ENCODE measurements at places on chromosomes 3 and 15.
A peak's percentile ranks its signal among the peaks of the same experiment; 100 is the strongest.

GRCh38 chr3:183386651-183387050 lies 41.8 kb downstream of the MCF2L2 start:
- DNase-seq: no peak
- no peak overlapping the region for H3K4me3 ChIP-seq
- no peaks in the 10 kb centered on the region for H3K4me1 ChIP-seq
- H3K36me3 ChIP-seq: no peaks in the 10 kb centered on the region
- H3K27me3 ChIP-seq: no peaks in the 10 kb centered on the region
- no peak overlapping the region for H3K27ac ChIP-seq

DNA sequence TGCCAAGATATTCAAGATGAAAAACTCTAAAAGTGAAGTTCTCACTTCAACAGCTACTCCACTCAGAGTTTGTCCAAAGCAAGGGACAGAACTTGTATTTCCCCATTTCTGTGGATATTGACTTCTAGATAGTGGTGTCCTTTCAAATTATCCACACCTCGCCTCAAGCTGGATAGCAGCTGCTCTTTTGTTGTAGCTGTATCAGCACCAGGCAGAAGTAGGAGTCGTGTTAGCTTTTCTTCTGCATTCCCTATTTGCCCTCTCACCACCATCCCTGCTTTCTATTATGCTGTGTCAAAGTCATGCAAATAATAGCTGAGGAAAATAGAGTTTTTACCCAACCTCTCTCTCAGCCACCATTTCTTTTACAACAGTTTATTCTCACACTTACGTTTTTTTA lies 303.8 kb downstream of the EPHA3 start:
- H3K4me1 ChIP-seq: no peaks in the 10 kb centered on the region
- H3K36me3 ChIP-seq: no peaks in the 10 kb centered on the region
- no peak overlapping the region for H3K4me3 ChIP-seq
- H3K27me3 ChIP-seq: no peaks in the 10 kb centered on the region
- no peak overlapping the region for H3K27ac ChIP-seq

GRCh38 chr3:71294919-71295318 lies 288.6 kb downstream of the FOXP1 start:
- no peak for DNase-seq
- H3K4me1 ChIP-seq: no peaks in the 10 kb centered on the region
- H3K27ac ChIP-seq: no peak overlapping the region

- H3K4me3 ChIP-seq: no peak overlapping the region
- no peaks in the 10 kb centered on the region for H3K4me1 ChIP-seq
- no peak for DNase-seq
- H3K36me3 ChIP-seq: peaks cover 28% of the 10 kb centered on the region
- no peaks in the 10 kb centered on the region for H3K27me3 ChIP-seq
- H3K27ac ChIP-seq: no peak overlapping the region
These were observed 32.3 kb downstream of the ALDH1L1 start for GRCh38 chr3:126147932-126148683.

DNA sequence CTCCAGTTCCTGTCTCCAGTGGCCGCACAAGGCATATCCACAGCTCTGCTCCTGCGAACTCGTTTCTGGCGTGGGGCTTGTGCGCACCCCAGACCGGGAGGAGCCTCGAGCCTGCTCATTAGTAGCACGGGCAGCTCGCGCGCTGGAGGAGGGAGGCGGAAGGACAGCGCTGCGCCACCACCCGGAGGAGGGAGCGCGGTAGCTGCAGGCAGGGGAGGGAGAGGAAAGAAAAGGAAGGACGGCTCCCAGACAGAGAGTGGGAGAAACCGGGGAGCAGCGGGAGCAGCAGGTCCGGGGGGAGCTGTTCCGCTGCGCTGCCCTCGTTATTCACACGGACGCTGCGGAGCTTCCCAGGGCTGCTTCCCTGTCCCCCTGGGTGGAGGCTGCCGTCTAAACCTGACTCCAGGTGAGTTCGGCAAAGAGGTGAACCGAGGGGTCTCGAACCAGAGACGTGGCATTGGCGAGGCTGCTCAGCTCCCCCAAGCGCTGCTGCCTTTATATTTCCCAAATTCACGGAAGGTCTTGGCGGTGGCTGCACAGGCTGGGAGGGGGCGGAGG lies 121.3 kb upstream of the ZNF717 start:
- no peak overlapping the region for H3K27ac ChIP-seq
- peaks cover 6% of the 10 kb centered on the region for H3K27me3 ChIP-seq
- H3K4me3 ChIP-seq: peak overlapping the region; percentile 30
- H3K36me3 ChIP-seq: no peaks in the 10 kb centered on the region
- peak; percentile 14 for DNase-seq
- H3K4me1 ChIP-seq: no peaks in the 10 kb centered on the region

DNA sequence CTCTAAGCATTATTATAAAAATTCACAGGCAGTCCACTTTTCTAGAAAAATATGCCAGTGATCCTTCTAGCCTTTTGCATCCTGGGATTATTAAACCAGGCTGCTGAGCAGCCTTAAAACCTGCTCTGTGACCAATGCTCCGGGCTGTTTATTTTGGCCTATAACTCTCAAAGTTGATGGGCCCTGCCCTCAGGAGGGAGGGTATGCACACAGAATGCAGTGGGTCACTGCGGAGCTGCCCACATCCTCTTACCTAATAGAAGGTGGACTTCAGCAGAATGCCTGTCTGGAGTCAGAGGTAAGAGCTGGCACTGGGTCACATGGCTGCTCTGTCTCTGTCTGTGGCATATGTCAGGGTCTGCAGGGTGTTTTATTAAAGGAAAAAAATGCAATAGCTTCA lies 26.0 kb downstream of the CPNE4 start:
- peaks cover 3% of the 10 kb centered on the region for H3K27me3 ChIP-seq
- no peaks in the 10 kb centered on the region for H3K36me3 ChIP-seq
- H3K4me3 ChIP-seq: no peak overlapping the region
- H3K4me1 ChIP-seq: no peaks in the 10 kb centered on the region

DNA sequence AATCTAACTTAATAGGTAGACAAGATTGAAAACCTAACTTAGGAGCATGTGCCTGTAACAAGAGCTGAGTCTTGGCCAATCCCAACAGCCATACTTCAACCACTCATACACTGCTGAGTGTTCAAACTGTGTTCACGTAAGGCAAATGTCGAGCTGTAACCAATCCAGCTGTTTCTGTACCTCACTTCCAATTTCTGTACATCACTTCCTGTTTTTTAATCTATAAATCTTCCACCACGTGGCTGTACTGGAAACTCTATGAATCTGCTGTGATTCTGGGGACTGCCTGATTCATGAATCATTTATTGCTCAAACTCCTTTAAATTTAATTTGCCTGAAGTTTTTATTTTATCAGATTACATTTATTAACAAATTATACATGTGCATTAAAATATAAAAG lies 44.6 kb upstream of the NEDD4 start:
- no peak overlapping the region for H3K4me3 ChIP-seq
- H3K27ac ChIP-seq: no peak overlapping the region
- no peaks in the 10 kb centered on the region for H3K36me3 ChIP-seq
- no peaks in the 10 kb centered on the region for H3K27me3 ChIP-seq
- no peak for DNase-seq

GRCh38 chr3:143472731-143473523 lies 353.4 kb downstream of the CHST2 start:
- H3K27me3 ChIP-seq: no peaks in the 10 kb centered on the region
- H3K4me1 ChIP-seq: peaks cover 5% of the 10 kb centered on the region

DNA sequence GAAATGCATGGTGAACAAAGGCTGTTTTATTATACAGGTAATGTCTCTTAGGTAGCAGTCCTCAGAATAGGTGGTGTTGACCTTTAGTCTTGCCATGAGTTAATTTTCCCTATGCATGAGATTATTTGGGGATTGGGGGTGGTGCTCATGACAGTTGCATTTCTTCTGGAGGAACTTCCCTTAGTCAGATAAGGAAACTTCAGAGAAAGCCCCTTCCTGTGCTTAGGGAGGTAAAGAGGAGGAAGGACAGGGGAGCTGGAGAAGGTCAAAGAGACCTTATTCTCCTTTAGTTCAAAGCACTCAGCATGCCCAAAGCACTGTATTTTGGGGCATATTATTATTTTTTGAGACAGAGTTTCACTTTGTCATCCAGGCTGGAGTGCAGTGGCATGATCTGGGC lies 47.7 kb downstream of the ZBTB11 start:
- no peaks in the 10 kb centered on the region for H3K36me3 ChIP-seq
- H3K27me3 ChIP-seq: no peaks in the 10 kb centered on the region
- no peak overlapping the region for H3K4me3 ChIP-seq
- DNase-seq: no peak
- no peaks in the 10 kb centered on the region for H3K4me1 ChIP-seq
- no peak overlapping the region for H3K27ac ChIP-seq

- no peak overlapping the region for H3K27ac ChIP-seq
- no peaks in the 10 kb centered on the region for H3K27me3 ChIP-seq
- no peaks in the 10 kb centered on the region for H3K36me3 ChIP-seq
- H3K4me3 ChIP-seq: no peak overlapping the region
- DNase-seq: no peak
- peaks cover 16% of the 10 kb centered on the region for H3K4me1 ChIP-seq
These were observed 150.6 kb downstream of the TPRG1 start for GRCh38 chr3:189322339-189322738.

- H3K4me1 ChIP-seq: no peaks in the 10 kb centered on the region
- no peaks in the 10 kb centered on the region for H3K36me3 ChIP-seq
- H3K27ac ChIP-seq: no peak overlapping the region
These were observed 33.8 kb downstream of the MUC4 start for GRCh38 chr3:195777975-195778374.

GRCh38 chr15:86700864-86701610 lies 621.4 kb downstream of the AGBL1 start:
- H3K27ac ChIP-seq: no peak overlapping the region
- no peaks in the 10 kb centered on the region for H3K27me3 ChIP-seq
- no peaks in the 10 kb centered on the region for H3K4me1 ChIP-seq
- no peak overlapping the region for H3K4me3 ChIP-seq
- no peak for DNase-seq
- no peaks in the 10 kb centered on the region for H3K36me3 ChIP-seq

DNA sequence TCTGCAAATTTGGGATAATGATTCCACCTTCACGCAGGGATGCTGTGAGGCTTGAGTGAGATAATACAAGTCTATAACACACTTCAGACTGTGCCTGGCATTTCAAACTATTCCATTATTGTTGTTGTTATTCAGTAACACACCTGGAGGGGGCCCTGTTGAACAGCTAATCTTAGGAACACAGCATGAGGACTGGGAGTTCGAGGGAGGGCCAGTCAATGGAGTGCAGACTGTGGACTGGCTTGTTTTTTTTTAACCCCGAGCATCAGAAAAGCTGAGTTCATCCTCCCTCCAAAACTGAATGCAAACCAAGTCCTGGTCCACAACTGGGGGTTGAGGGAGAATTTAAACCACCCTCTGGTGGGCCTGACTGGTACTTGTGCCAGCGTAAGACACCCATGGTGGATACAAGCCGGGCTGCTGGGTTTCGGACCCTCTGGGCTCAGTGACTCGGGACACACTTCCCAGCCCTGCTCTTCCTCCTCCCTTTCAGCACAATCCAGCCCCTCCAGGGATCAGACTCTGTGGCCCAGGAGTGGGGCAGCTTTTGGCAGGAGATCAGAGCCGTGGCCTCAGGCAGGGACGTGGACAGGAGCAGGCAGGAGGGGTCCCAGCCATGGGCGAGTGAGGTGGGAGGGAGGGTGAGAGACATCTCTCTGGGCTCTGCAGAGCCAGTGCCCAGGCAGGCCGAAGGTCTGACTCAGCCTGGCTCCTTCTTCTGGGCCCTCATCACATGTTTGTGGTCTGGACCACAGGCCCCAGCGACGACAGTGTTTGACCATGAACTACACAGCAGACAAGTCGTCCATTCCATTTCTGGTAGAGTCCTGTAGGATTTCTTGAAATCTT lies 36.3 kb upstream of the MEX3B start:
- H3K27me3 ChIP-seq: no peaks in the 10 kb centered on the region
- H3K27ac ChIP-seq: no peak overlapping the region
- no peaks in the 10 kb centered on the region for H3K36me3 ChIP-seq
- DNase-seq: no peak
- H3K4me3 ChIP-seq: no peak overlapping the region

DNA sequence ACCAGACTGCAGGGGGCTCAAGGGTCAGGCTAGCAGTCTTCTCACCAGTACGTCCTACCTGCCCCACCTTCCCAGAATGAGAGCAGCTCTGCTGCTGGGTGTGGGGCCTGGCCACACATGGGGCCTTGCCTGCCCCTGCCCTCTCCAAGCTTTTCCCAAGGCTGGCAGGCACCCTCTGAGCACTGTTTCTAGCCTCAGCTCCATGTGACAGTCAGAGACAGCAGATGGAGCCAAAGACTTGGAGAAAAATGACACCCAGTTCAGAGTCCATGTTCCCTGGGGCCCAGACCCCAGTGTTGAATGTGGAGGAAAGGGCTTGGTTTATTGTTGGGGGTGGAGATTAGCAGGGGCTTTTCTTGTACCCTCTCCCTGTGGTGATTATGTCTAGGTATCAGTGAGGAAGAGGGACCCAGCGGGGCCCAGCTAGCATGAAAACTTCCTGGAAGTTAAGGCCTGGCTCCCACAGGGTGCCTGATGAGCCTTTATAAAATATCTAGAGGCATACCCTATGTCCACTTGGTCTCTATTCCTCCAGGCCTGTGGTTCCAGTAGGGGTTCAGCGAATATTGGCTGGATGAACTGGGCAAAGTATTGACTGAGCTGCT lies 153.8 kb downstream of the EEFSEC start:
- no peak overlapping the region for H3K4me3 ChIP-seq
- no peak overlapping the region for H3K27ac ChIP-seq
- DNase-seq: peak; percentile 49
- peaks cover 2% of the 10 kb centered on the region for H3K36me3 ChIP-seq
- no peaks in the 10 kb centered on the region for H3K27me3 ChIP-seq
- H3K4me1 ChIP-seq: peaks cover 4% of the 10 kb centered on the region

GRCh38 chr3:16419640-16420241 lies 93.8 kb downstream of the RFTN1 start:
- DNase-seq: no peak
- no peak overlapping the region for H3K27ac ChIP-seq
- no peaks in the 10 kb centered on the region for H3K27me3 ChIP-seq
- no peaks in the 10 kb centered on the region for H3K36me3 ChIP-seq

GRCh38 chr3:45944830-45945620 lies 1.8 kb downstream of the CXCR6 start:
- no peaks in the 10 kb centered on the region for H3K4me1 ChIP-seq
- H3K4me3 ChIP-seq: no peak overlapping the region
- no peak for DNase-seq
- peaks cover 70% of the 10 kb centered on the region for H3K36me3 ChIP-seq

- no peaks in the 10 kb centered on the region for H3K27me3 ChIP-seq
- DNase-seq: peak; percentile 31
- H3K36me3 ChIP-seq: no peaks in the 10 kb centered on the region
- H3K4me1 ChIP-seq: no peaks in the 10 kb centered on the region
- no peak overlapping the region for H3K4me3 ChIP-seq
These were observed 27.5 kb downstream of the PLSCR5 start for GRCh38 chr3:146577662-146578061.

DNA sequence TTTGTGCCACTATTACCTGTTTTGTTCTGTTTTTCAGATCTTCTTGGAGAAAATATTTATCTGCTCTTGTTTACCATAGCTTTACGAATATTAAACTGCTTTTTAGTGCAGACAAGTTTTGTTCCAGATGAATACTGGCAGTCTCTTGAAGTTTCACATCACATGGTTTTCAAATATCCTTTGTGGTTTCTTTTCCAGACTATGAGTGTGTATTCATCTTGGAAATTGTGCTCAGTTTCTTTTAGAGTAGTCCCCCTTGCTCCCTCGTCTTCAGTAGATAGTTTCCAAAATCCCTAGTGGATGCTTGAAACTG lies 1.2 kb downstream of the PIGB start:
- H3K4me3 ChIP-seq: no peak overlapping the region
- no peaks in the 10 kb centered on the region for H3K27me3 ChIP-seq
- H3K36me3 ChIP-seq: peaks cover 2% of the 10 kb centered on the region
- H3K27ac ChIP-seq: no peak overlapping the region
- H3K4me1 ChIP-seq: peaks cover 2% of the 10 kb centered on the region

GRCh38 chr15:67098768-67099282 lies 33.4 kb downstream of the SMAD3 start:
- no peaks in the 10 kb centered on the region for H3K27me3 ChIP-seq
- H3K27ac ChIP-seq: peak overlapping the region; percentile 38
- H3K4me3 ChIP-seq: no peak overlapping the region
- DNase-seq: peak; percentile 62

Data from large intestine (tissue), 12 donors.